ENCODE measurements at places on chromosomes 4 and X.

GRCh38 chr4:27764526-27764837, 903.8 kb downstream of the STIM2 start:
- DNase-seq: no peak

- DNase-seq: no peak
Measured at GRCh38 chr4:135238940-135239339, 1037.4 kb upstream of the PABPC4L start.

- no peak for DNase-seq
Measured at GRCh38 chr4:34850421-34850820, 1393.9 kb downstream of the ARAP2 start.

- DNase-seq: no peak
Measured at GRCh38 chrX:683576-683975, 53.0 kb downstream of the SHOX start.

GRCh38 chrX:79573760-79574159, 206.6 kb upstream of the ITM2A start:
- DNase-seq: no peak

DNA sequence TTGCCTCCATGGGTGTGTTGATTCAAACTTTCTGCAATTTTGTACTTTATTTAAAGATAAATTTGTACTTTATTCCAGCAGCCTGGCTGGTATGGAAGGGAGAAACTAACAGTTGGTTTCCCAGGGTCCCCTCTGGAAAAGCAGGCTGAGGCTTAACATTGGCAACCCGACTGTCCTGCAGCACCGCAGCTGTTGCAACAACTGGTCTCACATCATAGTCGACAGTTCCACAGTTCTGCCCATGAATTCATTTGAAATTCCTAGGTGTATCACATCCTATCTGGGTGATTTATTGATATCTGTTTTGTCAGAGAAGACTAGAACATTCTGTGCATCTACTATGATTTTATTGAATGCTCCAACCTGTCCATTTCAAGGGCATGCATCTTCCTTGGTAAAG, 98.8 kb upstream of the GATB start:
- DNase-seq: no peak

- no peak for DNase-seq
Measured at GRCh38 chrX:115624916-115625315, 63.9 kb downstream of the PLS3 start.

DNA sequence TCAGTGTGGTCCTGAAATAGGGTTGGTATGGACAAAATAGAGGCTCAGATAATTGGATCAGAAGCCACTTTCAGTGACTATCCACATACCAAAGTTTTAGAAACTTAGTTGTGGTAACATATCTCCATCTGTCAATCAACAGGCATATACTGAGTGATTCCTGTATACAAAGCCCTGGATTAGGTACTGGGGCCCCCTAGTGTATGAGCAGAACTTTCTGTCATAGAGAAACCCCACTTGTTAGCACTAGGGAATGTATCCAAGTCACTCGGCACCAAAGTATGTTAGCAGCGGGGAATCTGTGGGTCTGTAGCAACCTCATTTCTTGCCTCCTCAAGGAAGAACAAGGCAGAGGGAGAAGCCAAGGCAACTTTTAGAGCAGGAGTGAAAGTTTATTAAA, 50.7 kb downstream of the MAP7D3 start:
- DNase-seq: no peak

- no peak for DNase-seq
Measured at GRCh38 chrX:118211891-118212816, 95.5 kb upstream of the KLHL13 start.

- no peak for DNase-seq
Measured at GRCh38 chr4:104063341-104063740, 343.6 kb upstream of the TACR3 start.

DNA sequence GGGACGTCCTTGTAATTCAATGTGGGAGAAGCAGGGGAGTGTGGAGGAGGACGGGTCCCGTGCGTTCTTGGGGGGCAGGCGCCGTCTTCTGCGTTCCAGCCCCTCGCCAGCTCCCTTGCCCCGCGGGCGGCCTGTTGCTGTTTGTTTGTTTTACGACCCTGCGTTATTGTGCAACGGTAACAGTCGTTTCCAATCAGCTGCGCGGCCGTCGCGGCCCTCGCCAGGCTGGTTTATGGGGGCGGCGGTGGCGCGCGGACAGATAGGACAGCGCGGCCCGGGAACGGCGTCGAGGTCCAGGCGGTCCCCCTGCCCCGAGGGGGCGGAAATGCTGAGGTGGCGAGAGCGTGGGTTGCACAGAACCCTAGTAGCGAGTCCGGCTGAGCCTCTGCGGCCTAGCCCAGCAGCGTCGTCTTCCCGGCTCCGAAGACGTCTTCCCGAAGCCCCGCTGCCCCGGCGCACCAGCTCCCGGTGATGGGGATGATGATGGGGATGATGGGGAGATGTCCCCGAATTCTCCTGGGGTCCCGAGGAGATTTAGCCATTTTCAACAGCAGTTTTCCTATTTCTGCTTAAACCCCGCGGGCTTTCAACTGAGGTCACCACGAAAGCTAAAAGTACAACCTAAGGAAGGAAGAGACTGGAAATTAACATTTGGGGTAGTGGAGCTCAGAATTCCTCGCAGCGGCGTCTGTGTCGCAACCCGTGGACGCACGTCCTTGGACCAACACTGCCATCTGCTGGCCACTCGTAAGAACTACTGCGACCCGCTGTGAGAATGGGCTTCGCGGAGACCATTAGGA, 4.8 kb downstream of the PDGFRA start:
- peak; percentile 78 for DNase-seq

GRCh38 chr4:167987285-167987684, 105.1 kb upstream of the ANXA10 start:
- DNase-seq: no peak

GRCh38 chr4:14110407-14110806, 482.9 kb upstream of the BOD1L1 start:
- DNase-seq: peak; percentile 16

DNA sequence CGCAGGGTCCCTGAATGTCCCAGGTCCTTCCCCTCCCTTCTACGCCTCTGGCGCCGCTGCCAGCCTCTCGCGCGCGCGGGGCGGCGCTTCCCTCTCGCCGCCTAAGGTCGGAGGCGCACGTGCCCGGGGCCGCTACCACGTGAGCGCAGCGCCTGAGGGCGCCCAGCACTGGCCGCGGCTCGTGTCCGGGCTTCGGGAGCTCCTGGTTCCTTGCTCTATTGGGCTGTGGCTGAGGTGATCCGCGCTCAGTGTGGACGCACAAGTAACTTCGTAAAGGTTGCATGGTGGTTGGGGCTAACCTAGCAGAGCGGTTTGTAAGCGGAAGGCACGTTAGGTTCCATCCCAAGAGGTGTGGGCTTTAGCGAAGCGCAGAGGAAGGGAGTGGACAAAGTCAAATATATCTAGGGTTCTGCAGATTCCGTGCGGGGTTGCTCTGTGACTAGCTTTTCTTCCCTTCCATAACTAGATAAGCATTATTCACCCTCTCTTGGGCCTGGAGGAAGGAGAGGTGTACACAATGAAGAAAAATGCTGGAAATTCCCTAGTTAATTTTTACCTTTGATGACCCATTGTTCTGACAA, 1.8 kb downstream of the TLL1 start:
- DNase-seq: no peak

DNA sequence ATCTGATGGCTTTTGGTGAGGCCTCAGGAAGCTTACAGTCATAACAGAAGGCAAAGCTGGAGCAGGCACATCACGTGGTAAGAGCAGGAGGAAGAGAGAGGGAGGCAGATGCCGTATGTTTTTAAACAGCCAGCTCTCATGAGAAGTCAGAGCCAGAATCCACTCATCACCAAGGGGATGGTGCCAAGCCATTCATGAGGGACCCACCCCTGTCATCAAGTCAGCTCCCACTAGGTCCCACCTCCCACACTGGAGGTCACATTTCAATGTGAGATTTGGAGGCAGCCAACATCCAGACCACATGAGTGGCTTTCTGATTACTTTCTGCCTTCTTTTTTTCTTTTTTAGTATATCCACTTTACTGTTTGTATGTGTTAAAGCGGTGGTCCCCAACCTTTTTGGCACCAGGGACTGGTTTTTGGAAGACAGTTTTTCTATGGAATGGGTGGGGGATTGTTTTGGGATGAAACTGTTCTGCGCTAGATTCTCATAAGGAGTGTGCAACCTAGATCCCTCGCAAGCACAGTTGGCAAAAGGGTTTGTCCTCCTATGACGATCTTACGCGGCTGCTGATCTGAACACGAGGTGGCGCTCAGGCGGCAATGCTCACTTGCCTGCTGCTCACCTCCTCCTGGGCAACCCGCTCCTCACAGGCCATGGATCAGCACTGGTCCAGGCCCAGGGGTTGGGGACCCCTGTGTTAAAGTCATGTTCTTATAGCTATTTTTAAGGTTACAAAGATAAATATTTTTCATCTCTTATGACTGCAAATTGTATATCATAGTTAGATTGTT, 61.7 kb downstream of the SLIT2 start:
- no peak for DNase-seq

DNA sequence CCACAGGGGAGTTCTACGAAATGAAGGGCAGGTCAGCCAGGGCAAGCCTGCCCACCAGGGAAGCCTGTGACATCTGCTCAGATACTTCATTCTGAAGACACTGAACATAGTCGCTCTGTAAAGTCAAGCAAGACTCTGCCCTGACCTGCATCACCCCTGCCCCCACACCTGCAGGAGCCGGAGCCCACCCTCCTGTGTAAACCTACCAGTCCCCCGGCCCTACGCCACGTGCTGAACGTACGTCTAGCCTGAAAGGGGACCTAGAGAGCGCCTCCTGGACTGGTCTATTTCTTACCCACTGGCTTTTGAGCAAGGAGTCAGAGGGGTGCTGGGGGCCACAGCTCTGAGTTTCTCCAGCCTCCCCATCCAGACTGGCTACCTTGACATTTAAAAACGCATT, 11.6 kb downstream of the CCNQ start:
- DNase-seq: no peak

- no peak for DNase-seq
Measured at GRCh38 chrX:37378830-37379229, 29.7 kb downstream of the PRRG1 start.

GRCh38 chr4:152364883-152365282, 171.0 kb downstream of the FBXW7 start:
- no peak for DNase-seq

DNA sequence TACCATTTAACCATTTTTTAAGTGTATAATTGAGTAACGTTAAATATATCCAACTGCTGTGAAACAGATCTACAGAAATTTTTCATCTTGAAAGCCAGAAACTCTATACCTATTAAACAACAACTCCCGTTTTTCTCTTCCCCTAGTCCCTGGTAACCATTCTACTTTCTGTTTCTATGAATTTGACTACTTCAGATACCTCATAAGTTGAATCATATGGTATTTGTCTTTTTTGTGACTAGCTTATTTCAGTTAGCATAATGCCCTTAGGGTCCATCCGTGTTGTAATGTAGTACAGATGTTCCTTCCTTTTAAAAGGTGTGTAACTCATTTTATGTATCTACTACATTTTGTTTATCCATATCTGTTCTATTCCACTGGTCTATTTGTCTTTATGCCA, 48.7 kb downstream of the STAG2 start:
- no peak for DNase-seq

GRCh38 chr4:140839888-140840790, 84.0 kb upstream of the TBC1D9 start:
- no peak for DNase-seq

- no peak for DNase-seq
Measured at GRCh38 chr4:76272073-76272472, 20.6 kb downstream of the FAM47E start.

DNA sequence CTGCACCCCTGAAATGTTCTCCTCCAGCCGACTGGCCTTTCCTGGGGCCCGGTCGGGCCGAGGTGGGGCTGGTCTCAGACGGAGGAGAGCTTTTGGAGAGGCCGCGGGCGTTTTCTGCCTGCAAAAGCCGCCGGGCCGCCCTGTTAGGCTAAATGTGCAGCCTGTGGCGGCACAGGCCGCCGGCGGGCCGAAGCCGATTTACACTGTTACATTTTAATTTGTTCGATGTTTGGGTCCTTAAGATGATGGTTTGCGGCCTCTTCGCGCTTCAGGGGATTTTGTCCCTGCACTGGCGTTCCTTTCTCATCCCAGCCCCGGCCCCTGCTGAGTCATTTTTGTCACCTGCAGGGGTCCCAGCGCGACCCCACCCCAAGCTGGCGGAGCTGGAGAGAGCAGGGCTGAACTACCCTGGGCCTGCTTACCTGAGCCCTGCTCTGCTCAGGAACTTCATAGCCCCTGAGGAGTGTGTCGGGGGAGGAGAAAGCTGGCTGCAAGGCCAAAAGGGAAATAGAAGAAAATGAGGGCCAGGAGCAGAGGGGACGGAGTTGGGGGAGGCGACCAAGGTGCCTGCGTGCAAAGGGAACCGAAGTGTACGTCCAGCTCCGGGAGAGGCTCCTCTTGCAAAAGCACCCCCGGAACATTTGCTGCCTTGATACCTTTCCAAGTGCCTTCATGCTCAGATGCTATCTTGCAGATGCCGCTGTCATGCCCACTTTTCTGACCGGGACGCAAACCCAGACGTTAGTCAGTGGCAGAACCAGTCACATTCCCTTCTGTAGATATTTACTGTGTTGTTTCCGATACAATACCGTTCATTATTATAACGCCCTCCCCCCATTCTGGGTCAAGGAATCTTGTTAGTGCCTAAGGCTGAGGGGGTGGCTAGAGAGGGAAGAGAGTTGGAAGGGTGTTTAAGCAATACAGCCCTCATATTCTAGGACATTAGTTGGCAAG, 977 bp upstream of the RBBP7 start:
- DNase-seq: no peak

DNA sequence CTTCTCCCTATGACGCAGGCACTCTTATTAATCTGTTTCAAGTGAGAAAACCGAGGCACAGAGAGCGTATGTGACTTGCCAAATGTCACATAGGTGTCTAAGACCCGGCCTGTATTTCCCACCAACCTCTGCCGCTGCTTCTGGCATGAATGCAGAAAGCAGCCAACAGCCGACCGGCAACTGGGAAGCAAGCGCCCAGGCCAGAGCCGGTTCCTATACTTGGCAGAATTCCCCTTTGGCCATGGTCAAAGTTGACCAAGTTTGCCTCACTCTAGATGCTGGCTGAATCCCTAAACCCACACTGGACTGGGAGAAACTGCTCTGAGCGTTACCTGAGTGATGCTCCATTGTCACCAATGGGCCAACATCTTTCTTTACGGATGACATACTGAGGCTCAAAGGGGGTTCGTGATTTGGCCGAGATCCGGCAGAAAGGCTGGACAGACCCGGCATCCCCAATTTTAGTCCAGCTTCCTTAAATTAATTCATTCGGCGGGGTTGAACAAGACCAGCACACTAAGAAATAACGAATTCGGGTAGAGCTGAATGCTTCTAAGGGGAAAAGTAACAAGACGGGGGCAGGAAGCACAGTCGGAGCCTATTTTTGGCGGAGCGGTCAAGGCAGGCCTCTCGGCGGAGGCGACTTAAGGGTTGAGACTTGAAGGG, 11.2 kb downstream of the MSX1 start:
- no peak for DNase-seq

- no peak for DNase-seq
Measured at GRCh38 chr4:186134257-186134656, 29.8 kb downstream of the FAM149A start.

DNA sequence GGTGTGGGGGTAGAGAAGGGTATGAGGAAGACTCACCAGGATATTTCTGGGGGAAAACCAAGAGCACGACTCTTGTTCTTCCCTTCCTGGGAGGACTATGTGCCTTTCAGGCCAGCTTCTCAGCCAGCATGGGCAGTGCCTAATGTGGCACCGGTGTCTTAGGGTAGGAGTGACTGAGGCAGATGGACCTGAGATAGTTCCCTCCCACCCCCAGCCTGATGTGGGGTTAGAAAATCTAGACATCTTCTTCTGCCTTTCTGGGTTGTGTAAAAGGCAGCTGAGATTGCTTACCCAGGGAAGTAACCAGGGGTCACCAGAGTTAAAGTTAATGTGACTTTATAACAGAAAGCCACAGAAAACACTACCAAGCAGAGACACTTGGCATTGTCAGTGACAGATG, 127.3 kb downstream of the TMA16 start:
- no peak for DNase-seq

- DNase-seq: no peak
Measured at GRCh38 chr4:68256284-68256683, 10.8 kb upstream of the TMPRSS11B start.
